ENCODE measurements at places on chromosomes 16 and 17. TPM values are rescaled to one million over a fixed set of nuclear protein-coding genes. Genes with fewer than 3 reads are reported as not detected.

The ITGAD gene
- not detected for total RNA-seq

The SLC52A1 gene
- not detected for total RNA-seq

The COG4 gene
- total RNA-seq, result 113 TPM

DNA sequence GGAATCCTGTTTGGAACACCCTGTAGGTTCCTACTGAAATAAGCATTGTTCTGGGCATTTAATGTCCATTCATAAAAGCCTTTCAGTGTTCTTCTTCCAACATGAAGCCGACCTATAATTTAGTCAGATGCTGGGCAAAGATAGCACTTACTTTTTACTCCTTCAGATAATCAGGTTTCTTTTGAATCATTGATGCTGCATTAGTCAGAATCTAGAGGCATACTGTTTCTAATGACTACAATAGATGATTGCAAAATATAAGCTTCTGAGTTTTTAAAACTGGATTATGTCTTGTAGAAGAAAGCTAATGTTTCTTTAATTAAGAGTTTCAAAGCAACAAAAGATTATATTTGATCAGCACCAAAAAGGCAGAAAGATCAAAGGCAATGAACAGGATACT is 16.0 kb downstream of the MMD start:
- no peak for DNase-seq

- no peak for DNase-seq
Measured at GRCh38 chr16:986925-987582, 5.5 kb downstream of the SOX8 start.

DNA sequence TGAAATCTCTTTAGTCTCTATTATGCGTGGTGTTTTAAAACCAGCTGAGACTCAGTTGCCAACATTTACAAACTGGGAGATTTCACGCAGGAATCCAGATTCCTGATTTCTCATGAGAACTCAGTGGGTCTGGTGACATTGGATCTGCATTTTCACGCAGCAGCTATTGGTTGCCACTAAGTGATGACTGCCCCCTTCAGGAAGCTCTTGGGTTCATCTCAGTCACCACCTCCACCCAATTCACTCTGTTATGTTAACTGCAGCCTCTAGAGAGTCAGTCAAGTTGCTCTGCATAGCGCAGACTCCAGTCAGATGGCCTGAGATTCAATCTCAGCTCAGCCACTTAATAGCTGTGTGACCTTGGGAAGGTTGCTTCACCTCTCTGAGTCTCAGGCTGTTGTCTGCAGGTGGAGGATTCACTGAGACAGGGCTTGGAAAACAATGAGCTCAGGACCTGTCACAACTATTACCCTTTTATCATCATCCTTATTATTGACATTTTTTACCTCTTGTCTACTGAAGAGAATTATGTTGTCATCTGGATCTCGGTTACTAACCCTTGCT is 6.4 kb downstream of the SHISA9 start:
- DNase-seq, result no peak

DNA sequence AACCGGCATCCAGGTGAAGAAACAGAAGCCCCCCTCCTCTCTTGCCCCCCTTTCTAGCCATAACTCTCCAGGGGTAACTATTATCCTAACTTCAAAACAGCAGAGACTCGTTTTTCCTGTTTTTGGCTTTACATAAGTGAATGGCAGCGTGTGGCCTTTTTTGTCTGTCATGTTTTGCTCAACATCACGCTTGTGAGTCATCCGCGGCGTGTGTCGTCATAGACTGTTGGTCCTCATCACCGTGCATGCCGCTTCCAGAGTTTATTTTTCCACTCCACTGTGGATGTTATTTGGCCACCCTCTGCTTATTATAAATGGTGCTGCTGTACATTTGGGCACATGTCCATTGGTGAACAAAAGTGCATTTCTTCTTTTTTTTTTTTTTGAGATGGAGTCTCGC is 52.6 kb downstream of the ERN1 start:
- no peak for DNase-seq

DNA sequence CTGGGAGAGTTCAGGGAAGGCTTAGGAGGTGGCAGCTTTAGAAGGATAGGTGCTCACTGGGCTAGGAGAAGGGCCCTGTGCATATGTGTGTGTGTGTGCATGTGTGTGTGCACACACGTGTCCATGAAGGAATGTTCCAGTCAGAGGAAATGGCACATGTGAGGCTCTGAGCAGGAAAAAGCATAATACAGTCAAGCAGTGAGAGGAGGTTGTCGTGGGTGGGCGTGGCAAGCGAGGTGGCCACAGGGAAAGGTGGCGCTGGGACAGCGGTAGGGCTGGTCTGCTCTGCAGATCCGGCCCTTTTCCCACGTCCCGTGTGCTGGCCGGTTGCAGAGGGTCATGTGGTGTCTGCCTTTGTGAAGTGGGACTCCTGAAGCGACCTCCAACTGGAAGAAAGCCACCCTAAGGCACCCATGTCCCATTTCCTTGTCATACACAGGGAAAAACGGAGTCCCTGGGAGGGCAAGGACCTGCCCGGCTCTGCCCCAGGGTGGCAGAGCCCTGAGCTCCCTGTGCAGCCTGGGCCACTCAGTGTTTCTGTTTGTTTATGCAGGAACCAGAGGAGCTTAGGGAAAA is 40.1 kb downstream of the NT5M start:
- DNase-seq, result no peak

- no peak for DNase-seq
Measured at GRCh38 chr17:47057830-47058229, 78.8 kb upstream of the RPRML start.

GRCh38 chr16:49928176-49929041 is 72.5 kb upstream of the ZNF423 start:
- no peak for DNase-seq

Measured in gastrocnemius medialis (tissue), 4 donors.